PC-9 (cell line): ENCODE measurements at places on chromosomes 5 and 9. TPM values are rescaled to one million over a fixed set of nuclear protein-coding genes. Genes with fewer than 3 reads are reported as not detected.

The GABRP gene
- total RNA-seq, result 2.1 and 5.2 TPM in 2 replicates

DNA sequence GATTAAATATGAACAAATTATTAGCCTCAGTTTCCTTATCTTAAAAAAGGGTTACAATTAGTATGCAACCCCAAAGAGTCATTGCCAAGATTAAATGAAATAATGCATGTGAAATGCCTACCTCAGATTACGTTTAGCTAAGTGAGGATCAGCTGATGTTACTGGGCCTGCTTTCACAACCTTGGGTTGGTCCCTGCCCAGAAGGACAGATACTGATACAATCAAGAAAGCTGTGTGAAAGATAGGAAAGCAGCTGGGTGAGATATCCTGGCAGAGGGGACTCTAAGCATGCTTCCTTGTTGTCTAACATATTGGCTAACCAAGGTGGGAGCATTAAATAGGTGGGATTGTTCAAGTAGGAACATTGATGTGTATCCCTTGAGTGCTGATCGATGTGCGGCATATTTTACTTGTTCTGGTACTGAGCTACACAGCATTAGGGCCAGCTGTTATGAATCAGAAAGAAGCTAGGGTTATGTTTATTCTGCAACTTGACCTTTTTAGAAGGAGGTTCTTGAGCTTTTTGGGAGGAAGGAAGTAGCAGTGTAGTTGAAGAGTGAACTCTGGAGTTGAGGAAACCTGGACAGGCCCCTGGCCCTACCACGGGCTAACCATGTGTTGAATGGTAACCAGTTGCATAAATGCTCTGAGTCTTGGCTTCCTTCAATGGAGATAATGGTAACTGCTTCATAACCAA, 28.9 kb downstream of the SNX24 start:
- no peak for DNase-seq

GRCh38 chr5:149421372-149421685, 42.2 kb upstream of the IL17B start:
- no peak for DNase-seq

DNA sequence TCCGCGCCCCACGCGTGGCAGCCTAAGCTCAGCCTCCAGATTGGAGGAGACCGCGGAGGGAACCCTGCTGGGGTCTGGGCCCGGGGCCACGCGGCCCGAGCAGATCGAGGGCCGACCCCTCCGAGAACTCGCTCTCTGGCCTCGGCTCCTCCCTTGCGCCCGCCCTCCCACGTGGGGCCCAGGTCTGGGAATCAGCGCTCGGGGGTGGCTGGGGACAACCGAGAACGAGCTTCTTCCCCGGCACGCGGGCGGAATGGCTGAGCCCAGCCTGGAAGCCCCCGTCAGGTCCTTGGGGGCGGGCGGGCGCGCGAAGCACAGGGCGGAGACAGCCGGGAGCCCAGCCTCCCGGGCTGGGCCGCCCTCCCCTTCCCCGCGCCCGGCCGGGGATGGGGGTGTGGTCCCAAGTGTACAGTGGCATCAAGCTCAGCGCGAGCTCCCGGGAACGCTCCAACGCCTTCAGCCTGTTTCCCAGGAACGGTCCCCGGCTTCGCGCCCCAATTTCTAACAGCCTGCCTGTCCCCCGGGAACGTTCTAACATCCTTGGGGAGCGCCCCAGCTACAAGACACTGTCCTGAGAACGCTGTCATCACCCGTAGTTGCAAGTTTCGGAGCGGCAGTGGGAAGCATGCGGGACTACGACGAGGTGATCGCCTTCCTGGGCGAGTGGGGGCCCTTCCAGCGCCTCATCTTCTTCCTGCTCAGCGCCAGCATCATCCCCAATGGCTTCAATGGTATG, at the start of gene SLC22A4:
TSS of gene SLC22A4 (plus strand) at position 403 of the 736 bp plus-strand sequence. CDS start at position 626, 223 bp downstream.
- peak; percentile 78 for DNase-seq

- DNase-seq, result no peak
Observed at GRCh38 chr5:109767184-109767995, 77.7 kb downstream of the MAN2A1 start.

- DNase-seq, result peak; percentile 29
Observed at GRCh38 chr5:55923177-55923771, 71.5 kb downstream of the IL6ST start.

DNA sequence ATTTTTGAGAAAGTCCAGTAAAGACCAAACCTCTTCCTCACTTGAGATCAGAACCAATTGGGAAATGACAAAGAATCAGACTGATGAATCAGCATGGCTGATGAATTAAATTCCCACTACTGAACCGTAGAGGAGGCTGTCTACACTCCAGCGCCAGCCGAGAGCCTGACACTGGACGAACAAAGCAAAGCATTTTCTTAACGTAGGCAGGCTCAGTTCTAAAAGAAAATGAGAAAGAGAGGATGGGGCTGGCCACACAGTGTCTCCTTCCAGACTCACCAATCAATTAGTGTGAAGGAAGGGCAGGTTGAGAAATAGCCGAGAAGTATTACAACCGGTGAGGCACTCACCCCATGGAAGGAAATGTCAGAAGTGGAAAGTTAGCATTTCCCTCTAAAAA, 49.4 kb downstream of the ITGA1 start:
- no peak for DNase-seq

DNA sequence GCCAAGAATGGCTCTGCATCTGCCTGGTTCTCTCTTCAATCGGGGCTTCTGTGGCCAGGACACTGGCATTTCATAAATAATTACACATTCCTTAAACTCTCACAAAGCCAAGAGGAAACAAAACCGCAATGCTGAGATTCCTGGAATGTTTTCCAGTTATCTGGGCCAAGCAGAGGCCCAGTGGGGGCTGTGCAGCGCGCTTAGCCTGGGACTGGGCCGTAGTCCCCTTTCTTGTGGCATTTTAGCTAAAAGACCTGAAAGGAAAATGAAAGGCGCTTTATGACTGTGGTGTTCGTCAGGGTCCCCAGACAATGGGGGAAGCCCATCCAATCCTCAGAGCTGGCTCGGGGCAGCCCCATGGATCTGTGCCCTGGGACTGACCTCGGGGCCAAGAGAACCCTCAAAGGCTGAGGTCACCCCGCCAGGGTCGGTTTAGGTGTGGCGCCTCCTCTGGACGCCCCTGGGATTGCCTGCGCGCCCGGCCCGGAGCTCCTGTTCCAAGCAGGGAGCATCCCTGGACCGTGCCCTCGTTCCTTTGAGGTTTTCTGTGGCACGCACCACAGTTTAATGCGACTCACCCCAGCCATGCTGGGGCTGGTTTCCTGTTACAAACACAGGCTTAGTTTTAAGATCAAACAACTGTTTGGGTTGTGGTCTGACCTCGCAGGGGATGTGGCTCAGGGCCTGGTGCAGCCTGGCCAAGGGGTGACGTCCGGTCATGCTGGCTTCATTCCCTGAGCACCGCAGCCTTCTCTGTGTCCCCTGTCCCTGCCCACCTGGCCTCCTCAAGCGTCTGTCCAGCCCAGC, 51.5 kb upstream of the NKD2 start:
- DNase-seq, result peak; percentile 63

The SPATA6L gene
- total RNA-seq, result 5.9 and 7.1 TPM in 2 replicates

GRCh38 chr5:177071666-177072385, 14.9 kb upstream of the FGFR4 start:
- peak; percentile 67 for DNase-seq

DNA sequence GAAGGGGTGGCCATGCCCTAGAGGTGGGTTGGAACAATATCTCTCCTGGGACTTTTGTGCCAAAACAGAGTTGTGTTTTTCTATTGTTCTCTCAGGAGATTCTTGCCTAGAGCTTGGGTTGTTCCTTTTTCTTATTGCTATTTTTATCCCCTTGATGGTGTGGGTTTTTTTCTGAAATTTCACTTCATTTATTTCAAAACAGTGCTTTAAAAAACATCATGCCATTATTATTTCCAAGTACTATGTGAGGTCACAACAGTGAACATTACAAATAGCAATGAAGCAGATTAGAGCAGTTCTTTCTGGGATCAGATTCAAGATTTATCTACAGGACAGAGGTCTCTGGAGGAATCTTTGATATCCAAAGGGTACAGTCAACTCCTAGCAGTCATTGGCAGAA, 76.6 kb downstream of the ACTBL2 start:
- no peak for DNase-seq

The ARHGEF28 gene
- total RNA-seq, result 62.5 and 77.5 TPM in 2 replicates

DNA sequence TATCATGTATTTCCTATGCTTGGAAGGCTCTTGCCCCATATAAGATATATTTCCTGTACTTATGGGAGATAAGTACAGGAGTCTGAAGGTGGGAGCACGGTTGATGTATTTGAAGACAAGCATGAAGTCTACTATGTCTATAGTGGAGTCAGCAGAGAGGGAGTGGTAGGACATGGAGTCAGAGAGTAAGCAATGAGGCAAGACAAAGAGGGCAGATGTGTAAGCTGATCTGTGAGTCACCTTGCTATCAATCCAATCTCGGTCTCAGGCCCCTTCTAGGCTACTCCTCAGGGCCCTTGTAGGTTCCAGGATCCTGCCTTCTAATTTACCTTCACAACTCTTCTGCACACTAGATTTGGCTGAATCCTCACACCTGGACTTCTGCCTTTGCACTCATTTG, 105.5 kb downstream of the MACIR start:
- DNase-seq, result peak; percentile 38

GRCh38 chr5:15074651-15075050, 203.1 kb upstream of the ANKH start:
- no peak for DNase-seq

GRCh38 chr5:151270599-151270998, 17.6 kb downstream of the GM2A start:
- DNase-seq, result no peak

The TRAF1 gene
- 2.7 and 2.9 TPM in 2 replicates for total RNA-seq

DNA sequence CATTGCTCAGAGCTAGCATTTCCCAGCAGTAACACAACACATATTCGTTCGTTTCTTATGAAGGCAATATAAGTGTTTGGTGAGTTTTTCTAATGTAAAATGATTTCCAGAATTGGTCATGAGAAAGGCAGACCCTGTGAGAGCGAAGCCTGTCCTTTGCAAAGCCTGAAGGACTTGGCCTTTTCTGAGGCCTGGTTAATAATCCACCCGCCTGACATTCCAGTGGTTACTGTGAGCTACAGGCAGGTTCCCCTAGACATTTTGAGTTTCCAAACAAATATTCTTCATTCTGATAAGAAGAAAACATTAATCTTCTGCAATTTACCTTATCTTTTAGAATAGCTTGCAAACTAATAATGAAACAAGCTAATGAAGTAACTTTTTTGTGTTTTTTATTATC, 38.0 kb downstream of the ADAMTS16 start:
- no peak for DNase-seq

DNA sequence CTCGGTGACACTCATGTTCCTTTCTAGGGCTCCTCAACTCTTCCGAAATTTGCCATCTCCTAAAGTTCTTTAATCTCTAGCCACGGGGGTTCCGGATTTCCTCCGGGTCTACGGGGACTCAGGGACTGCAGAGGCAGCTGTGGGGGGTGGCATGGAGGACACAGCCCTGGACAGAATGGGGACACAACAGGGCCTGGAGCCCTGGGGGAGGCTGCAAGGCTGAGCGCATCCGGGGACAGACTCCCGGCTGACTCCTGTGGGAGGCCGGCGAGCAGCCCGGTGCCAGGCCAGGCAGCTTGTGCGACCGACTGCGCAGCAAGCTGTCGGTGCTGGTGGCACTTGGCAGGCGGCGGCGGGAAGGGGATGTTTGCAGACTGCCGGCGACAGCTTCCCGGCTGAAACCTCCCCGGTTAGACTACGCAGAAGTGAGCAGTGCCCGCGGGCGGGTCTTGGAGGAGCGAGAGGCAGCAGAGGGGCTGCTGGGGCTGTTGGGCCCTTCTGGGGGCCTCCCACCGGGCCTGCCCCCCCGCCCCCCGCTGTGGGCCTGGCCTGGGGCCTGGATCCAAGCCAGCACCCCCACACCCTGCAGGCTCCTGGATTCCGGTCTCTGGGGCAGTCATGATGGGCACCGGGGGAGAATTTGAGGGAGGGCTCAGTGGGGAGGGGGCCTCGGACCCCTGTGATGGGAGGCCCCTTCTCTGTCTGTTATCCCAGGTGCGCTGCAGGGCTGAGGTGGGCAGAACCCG, 28.7 kb upstream of the UBAC1 start:
- no peak for DNase-seq

The CATSPER3 gene
- 0.57 and 0.68 TPM in 2 replicates for total RNA-seq

DNA sequence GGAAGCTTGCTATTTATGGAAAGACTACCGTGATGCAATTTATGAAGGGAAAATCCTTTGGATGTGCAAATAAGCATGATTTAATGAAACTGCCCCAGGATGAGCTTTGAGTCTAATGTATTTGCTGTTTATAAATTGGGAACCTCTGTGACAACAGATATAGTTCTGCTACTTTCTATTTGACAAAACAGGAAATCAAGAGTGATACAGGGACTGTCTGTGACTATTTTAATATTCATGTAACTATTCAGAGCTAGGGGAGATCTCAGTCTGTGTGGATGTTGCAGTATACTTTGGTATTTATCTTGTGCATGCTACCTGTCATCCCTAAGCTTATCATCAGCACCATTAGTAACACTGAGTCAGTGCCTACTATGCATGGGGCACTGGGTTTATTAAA, 132.1 kb downstream of the PDZD2 start:
- no peak for DNase-seq
